ENCODE measurements at places on chromosomes 11 and 22.

- no peak for DNase-seq
These were observed 76.3 kb downstream of the NTM start for GRCh38 chr11:131446590-131447275.

GRCh38 chr11:4065086-4065485 lies 29.5 kb upstream of the RRM1 start:
- DNase-seq: no peak

DNA sequence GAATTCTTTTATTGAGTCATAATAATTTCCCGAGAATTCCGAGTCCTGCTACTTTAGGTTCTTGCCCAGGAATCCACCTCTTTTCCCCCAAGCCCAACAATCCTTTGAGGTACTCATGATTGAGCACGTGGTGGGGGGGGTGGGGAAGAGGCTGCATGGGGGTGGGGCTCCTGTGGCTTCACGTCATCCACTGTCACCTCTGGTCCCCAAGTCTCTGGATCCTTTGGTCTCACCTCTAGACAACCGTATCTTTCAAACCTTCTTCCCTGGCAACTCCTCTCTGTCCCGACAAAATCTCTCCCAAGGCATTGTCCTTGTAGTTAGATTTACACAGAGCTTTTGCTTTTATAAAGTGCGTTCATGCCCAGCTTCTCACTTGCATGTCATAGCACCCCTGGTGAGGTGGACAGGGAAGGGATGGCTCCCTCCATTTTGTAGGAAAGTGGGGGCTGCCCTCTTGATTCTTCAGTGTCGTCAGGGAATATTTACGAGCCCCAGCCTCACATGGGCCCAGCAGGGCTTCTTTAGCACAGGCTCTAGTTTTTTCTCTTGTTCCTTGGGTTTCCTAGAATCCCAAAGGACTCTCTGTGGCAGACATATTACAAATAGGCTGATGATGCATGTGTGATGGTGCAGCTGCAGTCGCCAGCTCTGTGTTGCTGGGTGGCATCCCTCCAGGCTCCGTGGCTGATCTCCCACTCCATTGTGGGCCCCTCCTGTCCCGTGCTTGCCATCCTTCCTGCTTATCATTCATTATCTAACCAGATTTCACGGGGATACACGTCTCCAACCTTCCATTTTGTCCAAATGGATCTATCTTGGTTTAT lies 8.4 kb downstream of the UCP3 start:
- DNase-seq: no peak

- DNase-seq: no peak
These were observed 60.3 kb downstream of the ETS1 start for GRCh38 chr11:128527046-128527445.

DNA sequence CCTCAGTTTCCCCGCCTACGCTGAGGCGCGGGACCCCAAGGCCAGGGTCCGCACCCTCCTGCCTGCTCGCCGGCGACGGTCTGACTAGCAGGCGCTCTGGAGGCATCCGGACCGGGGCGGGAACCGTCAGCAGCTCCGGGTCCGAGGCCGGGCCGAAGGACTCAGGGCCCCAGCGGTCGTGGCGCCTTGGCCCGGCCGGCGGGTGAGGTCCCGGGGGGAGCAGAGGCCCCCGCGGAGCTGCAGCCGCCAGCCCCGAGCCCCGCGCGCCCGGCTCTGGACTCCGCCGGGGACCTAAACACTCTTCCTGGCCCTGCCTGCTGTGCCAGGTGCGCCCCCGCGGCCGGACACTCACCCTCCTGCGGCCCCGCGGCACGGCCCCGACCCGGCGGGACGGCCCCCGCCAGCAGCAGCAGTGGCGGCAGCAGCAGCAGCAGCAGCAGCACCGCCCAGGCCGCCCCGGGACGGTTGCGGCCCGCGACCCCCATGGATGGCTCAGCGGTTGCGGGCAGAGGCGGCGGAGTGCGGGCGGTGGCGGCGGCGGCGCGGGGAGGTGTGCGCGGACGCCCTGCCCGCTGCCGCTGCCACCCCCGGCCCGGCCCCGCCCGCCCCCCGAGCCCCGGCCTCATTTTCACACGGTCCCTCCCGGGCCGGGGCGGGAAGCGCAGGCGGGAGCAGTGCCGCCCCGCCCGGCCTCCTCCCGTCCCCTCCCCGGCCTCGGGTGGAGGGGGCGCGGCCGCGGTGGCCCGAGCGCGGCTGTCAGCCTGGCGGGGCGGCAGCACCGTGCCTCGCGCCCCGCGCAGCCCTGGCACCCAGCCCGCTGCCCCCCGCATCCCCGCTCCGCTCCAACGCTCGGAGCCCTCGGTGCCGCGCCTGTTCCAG lies at the start of gene SCUBE2:
SCUBE2 (minus strand) TSS at position 556 of the 879 bp plus-strand sequence; CDS start at position 485, 71 bp downstream.
- DNase-seq: no peak

GRCh38 chr11:34787895-34788294 lies 128.3 kb downstream of the APIP start:
- no peak for DNase-seq

- DNase-seq: no peak
These were observed 18.5 kb upstream of the ATP5MG start for GRCh38 chr11:118382954-118383353.

DNA sequence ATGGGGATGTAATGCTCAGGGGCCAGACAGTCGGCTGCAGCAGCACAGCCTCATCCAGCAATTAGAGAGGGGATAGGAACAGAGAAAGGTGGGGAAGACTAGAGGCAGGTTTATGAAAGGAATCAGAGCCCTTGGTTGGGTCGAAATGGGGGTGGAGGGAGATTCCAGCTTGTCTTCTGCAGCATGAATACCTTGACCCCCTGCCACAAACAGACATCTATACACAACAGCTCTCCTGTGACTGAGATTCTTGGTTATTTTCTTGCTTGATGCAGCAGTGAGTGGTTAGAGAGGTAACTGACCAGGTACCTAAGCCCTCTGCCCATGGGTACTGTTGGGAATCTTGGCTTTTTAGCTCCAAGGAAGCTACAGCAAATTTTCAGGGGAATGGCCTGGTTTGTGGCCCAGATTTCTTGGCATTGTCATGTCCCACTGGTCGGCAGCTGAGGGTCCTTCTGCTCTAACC lies at the start of gene TRIM49D1:
TRIM49D1 (minus strand) TSS at position 51 of the 466 bp plus-strand sequence. CDS start 4,535 bp downstream, outside the sequence.
- DNase-seq: no peak

DNA sequence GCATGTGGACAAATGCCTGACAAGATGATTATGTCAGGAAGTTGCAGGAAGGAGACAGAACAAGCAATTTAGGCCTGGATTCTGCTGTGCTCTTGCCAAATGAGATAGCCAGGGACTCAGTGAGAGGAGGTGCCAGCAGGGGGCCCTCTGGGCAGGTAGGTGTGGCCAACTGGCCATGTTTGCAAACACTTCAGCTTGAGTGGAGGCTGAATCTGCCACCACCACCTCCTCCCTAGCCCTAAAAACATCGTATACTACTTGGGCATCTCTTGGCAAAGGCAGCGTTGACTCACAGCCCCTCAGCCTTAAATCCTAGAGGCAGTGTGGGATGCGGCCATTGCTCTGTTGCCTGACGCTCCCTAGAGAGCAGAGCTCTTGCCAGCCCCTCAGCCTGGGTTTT lies 95.1 kb upstream of the PLET1 start:
- no peak for DNase-seq

DNA sequence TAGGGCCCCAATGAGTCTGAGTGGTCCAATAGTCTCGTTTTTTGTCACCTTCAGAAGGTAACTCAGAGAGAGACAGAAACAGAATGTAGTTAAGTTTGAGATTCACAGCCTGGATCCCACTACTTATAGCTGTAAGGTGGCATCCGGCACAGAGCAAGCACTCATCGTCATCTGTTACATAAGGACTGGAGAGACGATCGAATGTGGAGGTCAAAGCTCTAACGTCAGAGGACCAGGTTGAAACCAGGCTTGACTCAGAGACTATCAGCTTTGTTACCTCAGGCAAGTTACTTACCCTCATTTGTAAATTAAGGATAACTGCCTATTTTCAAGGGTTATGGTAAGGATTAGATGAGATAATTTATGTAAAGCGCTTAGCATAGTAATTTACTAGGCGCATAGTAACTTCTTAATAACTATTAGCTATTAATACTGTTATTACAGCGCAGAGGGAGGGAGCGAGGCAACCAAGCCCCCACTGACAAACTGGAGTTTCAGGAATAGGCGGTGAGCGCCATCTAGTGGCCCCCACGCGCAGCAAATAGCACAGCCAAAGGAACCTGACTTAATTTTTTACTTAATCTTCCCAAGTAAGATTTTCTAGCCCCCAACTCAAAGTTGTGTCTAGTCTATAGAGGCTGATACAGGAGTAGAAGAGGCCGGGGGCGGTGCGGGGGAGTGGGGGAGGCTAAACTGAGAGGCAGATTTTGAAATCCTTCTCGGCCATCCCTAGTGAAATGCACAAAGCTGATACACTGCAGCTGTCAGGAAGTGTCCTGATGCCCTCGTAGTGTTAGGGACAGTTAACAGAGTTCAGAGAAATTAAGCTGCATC lies 29.0 kb upstream of the API5 start:
- DNase-seq: no peak

- no peak for DNase-seq
These were observed 17.1 kb downstream of the OR5B21 start for GRCh38 chr11:58490827-58491226.

DNA sequence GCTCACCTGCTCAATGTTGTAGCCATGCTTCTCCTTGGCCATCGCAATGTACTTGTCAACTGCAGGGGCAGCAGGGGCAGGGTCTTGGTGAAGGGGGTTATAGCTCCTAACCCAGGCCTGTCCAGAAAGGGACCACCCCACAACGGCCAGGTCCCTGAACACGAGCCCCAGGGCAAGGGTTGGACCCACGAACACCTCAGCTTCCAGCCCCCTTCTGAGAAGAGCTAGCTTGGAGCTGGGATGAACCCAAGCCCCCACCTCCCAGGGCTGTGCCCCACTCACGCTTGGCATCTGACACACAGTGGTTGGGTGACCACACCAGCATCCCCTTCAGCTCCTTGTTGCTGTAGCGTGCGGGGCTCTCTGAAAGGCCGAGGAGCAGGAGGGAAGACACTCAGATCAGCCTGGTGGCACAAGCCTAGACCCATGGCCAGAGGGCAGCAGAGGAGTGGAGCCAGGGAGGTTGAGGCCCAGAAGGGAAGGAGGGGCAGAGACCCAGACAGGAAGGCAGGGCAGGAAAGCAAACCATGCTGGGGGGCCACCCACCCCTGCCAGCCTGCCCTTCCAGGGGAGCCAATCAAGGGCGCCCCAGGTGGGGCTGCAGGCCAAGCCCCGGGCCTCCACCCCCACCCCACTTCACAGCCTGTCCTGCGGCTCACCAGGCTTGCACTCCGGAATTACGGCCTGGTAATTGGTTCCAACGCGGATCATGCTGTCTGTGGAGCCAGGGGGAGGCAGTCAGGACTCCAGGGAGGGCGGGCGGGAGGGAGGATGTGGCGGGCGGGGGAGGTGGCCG lies 1.9 kb downstream of the RCOR2 start:
- DNase-seq: no peak

GRCh38 chr11:69524991-69525411 lies 43.5 kb downstream of the LINC01488 start:
- DNase-seq: no peak

DNA sequence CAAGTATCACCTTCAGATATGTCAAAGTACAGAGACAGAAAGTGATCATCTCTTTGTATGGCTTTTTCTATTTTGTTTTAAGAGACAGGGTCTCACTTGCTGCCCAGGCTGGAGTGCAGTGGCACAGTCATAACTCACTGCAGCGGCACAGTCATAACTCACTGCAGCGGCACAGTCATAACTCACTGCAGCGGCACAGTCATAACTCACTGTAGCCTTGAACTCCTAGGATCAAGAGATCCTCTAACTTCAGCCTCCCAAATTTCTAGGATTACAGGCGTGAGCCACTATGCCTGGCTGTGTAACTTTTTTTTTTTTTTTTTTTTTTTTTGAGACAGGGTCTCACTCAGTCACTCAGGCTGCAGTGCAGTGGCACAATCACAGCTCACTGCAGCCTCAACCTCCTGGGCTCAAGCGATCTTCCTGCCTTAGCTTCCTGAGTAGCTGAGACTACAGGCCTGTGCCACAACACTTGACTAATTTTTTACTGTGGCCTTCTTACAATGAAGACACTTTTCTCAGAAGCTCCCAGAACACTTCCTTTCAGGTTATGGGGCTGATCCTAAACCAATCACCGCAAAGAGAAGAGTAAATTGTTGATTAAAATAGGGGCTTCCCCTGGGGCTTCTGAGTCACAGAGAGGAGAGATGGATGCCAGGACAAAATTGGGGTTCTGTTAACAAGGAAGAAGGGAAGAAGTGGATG lies 9.0 kb upstream of the HIKESHI start:
- peak; percentile 50 for DNase-seq

DNA sequence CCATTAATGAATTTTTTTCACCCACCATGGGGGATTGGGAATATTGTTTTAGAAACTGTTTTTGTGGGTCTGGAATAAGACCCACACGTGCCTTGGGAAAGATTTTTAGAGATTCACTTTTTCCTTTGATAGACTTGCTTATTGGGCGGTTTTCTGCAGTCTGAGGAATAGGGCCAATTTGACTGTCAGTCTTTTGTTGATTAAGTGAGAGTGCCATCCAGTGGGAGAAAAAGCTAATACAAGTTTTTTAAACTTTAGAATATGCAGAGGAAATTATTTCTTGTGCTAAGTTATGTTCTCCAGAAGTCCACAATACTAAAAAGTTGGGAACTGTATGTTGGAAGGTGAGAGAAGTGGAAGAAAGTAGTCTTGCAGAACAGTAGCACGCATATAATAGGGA lies 56.1 kb downstream of the PRMT3 start:
- peak; percentile 1 for DNase-seq

DNA sequence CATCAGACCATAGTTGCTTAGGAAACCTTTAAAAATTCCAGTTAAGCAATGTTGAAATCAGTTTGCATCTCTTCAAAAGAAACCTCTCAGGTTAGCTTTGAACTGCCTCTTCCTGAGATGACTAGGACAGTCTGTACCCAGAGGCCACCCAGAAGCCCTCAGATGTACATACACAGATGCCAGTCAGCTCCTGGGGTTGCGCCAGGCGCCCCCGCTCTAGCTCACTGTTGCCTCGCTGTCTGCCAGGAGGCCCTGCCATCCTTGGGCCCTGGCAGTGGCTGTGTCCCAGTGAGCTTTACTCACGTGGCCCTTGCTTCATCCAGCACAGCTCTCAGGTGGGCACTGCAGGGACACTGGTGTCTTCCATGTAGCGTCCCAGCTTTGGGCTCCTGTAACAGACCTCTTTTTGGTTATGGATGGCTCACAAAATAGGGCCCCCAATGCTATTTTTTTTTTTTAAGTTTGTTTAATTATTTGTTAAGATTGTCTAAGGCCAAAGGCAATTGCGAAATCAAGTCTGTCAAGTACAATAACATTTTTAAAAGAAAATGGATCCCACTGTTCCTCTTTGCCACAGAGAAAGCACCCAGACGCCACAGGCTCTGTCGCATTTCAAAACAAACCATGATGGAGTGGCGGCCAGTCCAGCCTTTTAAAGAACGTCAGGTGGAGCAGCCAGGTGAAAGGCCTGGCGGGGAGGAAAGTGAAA lies 73.4 kb downstream of the NCAPD3 start:
- DNase-seq: no peak

- peak; percentile 18 for DNase-seq
These were observed 2.2 kb downstream of the RFPL2 start for GRCh38 chr22:32202539-32203180.

GRCh38 chr11:96472085-96472484 lies 82.3 kb downstream of the JRKL start:
- DNase-seq: no peak

GRCh38 chr11:102886999-102887398 lies 12.2 kb upstream of the MMP12 start:
- DNase-seq: no peak
